ENCODE measurements at places on chromosomes 11 and 22.

GRCh38 chr22:49466878-49467595 lies 360.6 kb downstream of the BRD1 start:
- no peak for DNase-seq

DNA sequence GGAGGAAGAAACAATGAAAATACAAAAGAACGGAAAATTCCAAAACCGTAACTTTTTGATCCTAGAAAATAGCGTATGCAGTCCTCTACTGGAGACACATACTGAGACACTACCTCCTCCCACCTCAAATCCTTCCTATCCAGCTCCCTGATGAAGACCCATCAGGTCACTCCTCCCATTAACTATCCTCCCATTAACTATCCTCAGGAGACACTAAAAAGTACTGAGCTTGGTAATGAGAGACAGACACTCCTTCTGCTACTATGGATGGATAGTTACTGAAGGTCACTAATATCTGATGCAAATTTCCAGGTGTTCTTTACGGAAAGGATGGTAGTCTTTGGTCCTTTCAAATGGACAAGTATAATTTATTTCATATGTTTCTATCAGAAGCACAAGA lies 237.5 kb upstream of the BLID start:
- no peak for DNase-seq

- no peak for DNase-seq
Measured at GRCh38 chr11:120331301-120331996, 4.8 kb upstream of the ARHGEF12 start.

DNA sequence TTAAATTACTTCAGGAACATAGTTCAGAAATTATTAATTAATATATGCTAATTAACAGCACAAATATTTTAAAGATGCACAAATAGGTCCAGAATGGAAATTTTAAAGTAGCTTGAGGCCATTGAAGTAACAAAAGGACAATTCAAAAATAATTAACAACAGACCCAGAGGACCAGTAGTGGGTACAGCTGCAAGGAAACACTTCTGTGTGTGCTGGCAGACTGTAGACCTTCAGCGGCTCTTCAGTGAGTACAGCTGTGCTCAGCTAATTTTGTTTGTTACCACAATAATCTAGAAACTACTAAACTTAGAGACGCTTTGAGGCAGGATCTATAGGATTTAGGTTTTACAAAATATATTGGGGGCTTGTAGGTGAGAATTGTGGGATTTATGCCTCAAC lies 103.8 kb downstream of the GRIA4 start:
- no peak for DNase-seq

GRCh38 chr22:36586852-36587251 lies 57.9 kb upstream of the EIF3D start:
- no peak for DNase-seq

DNA sequence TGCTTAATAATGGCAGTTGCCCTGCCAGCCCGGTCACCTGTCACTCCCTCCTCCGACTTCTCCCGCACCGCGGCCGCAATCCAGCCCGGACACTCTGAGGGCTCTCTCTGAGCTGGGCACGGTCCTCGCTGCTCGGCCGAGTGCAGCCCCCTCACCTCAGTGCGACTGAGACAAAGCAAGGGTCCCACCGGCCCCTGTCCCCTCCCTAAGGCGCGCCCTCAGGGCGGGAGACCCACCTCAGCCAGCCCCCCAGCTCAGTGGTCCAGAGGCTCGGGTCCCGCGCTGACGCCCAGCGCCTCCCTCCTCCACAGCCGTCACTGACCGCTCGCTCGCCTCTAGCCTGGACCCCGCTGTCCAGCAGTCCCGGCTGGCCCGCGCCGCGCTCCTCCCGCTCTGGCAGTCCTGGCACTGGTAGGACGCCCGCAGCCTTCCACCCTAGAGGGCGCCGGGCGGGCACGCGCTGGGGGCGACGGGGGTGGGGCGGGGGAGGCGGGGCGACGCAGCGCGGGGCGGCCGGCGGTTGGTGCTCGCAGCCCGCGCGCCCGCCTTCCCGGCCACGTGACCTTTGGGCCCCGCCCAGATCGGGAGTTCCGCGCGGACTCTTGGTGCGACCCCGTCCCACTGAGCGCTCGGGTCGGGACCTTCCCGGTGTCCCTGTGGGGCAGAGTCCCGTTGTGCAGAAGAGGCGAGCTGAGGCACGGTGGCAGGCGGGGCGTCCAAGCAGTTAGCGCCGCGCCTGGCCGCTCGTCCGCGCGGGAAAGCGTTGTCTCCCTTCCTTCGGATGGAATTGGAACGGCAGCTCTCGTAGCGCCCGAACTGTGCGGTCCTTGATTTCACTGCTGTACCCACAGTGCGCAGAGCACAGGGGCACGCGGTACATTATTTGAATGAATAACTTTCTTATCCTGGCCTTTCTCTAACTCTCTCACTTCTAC lies 7.8 kb upstream of the L3MBTL2 start:
- peak; percentile 97 for DNase-seq

DNA sequence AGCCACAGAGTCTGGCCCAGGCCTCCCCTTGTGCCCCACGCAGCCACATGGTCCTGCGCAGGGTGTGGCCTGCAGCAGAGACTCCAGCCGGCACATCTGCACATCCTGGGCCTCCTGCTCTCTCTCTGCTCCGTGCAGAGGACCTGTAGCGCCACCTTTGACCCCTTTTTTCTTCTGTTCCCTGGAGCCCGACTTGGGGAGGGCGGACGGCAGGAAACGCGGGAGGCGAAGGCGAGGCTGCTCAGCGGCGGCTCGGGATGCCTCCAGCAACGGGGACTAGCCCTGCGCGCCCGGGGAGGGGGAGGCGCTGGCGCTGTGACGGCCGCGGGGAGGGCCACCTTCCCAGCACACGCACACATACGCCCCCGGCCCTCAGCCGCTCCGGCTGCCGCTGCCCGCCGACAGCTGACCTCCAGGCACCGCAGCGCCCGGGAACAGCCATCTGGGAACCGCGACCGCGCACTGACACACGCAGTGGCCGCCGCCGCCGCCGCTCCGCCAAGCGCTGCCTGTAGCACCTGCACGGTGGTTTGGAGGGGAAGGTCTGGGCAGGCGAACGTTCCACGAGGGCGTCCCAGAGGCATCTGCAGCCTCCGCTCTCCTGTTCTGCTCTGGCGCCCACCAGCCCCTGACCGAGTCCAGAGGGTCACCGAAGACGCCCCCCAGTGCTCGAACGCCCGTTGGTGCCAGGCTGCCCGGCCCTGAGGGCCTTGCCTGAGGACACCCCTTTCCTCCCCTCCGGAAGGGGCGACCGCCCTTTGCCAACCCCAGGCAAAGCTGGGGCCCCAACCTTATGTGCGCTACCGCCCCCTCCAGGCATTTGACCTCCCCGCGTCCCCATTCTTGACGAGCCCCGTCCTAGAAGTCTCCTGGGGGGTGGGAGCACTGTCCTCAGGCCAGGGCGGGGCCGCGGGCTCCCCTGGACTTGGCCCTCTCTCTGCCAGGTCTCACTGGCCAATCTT lies 16.9 kb upstream of the C22orf42 start:
- DNase-seq = peak; percentile 37

GRCh38 chr11:57422669-57423068 lies 4.3 kb downstream of the SLC43A3 start:
- DNase-seq = no peak

DNA sequence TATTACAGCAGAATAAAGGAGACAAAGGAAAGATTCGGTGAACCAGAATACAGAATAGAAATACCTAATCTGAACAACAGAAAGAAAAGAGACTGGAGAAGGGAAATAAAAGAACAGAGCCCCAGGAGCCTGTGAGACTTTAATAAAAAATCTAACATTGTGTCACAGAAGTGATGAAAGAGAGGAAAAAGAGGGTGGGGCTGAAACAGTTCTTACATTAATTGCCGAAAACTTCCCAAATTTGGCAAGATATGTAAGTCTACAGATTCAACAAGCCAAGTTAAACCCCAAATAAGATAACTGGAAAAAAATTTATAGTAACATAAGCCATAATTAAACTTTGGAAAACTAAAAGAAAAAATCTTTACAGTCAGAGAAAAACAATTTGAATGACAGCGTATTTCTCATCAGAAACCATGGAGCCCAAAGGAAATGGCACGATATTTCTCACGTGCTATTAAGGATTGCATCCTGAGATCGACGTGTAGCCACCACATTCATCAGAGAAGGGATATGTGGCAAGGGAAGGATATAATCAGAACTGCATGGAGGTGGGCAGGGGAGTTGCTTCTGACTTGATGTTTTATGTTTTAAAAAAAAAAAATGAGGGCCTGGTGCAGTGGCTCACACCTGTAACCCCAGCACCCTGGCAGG lies 73.9 kb downstream of the SGSM3 start:
- no peak for DNase-seq

DNA sequence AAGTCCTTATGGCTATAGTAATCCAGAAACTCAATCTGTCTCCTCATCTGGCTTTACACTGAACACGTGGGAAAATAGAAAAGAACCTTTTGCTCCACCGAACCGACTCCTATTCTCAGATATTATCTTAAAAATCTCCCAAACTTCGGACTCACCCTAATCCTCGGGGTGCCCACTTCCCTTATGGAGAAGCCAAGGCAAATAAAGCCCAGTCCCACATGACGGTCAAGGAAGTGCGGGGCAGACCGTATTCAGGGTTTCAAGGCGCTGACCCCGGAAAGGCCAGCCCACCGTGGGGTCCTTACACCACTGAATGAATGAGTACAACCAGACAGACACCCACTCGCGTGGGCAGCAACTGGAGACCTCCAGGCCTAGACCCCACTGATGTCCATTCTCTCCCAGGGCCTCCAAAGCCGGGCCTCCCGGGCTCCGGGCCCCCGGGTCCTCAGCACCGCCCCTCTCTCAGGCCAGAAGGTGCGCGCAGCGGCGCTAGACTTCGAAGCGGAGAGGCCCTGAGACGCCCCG lies 489 bp downstream of the NUP98 start:
- no peak for DNase-seq

DNA sequence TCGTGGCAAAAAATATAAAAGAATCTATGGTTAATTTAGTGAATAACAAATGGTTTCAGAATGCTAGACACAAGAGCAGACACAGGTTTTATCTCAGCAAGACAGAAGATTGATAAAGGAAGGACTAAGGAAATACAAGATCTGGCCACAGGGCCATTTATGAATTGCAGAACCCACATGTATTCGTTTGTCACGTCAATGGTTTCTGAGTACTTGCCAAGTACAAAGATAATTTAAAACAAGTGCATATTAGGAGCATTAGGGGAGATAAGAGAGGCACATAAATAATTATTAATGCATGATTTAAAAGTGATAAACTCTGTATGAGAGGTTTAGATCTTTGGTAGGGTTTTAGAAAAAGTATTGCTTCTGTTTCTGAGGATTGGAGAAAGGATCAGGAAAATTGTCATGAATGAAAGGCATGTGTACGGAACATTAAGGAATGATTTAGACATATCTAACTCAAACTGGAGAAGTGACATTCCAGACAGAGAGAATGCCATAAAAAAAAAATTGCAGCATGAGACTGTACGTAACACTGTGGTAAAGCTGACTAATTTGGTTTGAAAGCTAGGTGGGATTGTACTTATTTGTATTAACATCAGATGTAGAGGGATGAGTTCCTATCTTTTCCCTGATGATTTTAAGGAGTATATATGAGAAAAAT lies 727.1 kb downstream of the NELL1 start:
- no peak for DNase-seq

DNA sequence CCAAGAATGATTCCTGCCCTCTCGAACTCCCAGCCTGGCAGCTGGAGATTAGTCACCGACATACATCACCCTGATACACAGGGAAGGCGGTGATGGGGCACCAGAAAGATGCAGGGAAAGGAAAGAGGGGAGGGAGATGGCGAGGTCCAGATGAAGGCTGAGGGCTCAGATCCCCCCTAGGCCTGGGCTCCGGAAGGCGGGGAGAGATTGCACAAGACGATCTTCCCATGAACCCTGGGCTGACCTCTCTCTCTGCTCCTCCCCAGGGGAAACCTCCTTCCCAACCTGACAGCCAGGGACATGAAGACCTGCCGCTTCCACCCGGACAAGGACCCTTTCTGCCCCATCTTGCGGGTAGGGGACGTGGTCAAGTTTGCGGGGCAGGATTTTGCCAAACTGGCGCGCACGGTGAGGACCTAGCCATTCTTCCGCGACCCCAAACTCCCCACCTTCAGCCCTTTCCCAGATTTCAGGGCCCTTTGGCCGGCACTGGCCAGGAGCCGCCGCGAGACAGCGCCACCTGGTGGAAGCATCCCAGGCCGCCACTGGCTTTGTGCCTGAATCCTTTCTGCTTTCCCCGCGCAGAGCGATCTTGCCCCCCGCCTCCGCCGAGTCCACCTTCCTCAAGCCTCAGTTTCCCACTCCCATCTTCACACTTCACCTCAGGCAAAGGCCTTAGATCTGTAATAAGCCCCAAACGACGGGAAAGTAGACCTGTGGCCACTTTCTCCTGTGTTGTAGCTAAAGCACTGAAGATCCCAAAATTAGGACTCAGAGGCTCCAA lies 11.5 kb downstream of the P2RX3 start:
- DNase-seq = no peak

DNA sequence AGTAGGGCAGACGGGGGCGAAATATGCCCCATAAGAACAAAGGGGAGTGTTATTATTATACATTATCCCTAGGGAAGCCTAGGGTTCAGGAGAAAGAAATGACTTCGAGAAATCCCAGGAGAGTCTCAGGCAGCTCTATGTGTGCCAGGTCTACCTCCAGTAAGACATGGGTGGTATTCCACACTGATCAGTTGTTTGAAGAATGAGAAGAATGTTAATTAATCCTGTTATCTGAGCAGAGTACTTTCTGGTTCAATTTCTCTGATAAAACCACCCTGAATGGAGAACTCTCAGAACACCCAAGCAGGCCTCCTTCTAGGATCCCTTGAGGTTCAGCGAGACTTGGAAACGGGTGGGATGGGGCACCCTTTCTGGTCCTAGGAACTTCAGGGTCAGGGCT lies 46.2 kb downstream of the PRR5L start:
- DNase-seq = no peak

GRCh38 chr11:12085371-12086251 lies 24.8 kb upstream of the MICAL2 start:
- no peak for DNase-seq

- DNase-seq = no peak
Measured at GRCh38 chr11:17923217-17923616, 89.6 kb downstream of the SERGEF start.

GRCh38 chr11:68821670-68822069 lies 20.0 kb downstream of the CPT1A start:
- DNase-seq = no peak

DNA sequence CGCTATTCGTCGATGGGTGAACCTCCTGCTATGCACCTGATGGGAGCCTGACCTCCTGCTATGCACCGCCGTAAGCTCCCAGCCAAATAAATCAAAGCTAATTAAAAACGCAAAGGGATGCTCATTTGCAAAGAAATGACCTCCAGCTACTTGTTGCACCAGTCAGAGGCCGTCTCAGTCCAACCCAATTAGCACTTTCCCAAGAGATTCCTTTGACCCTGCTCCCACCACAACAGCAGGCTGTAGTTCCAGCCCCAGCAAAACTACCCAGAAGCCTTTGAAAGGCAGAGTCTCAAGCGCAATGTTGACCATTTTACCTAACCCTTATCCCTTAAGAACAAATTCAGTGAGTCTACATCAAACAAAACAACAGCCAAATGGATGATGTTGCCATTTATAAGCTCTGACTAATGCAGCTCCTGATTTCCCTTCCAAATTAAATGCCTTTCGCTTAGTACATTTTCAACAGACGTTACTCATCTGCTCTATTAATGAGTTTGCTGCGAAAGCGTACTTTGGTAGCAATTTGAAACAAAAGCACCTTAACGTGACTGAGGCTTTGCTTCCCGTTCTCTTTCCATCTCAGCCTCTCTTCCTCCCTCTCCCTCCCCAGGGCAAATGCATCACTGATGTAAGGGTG lies 17.2 kb upstream of the BSX start:
- no peak for DNase-seq
